ENCODE measurements at places on chromosomes 5 and 9.

GRCh38 chr9:130957451-130958203 is 18.6 kb upstream of the FIBCD1 start:
- no peak for DNase-seq

GRCh38 chr9:21835121-21835520 is 32.7 kb downstream of the MTAP start:
- DNase-seq, result no peak

GRCh38 chr5:88677943-88678769 is 204.8 kb downstream of the MEF2C start:
- DNase-seq, result no peak

DNA sequence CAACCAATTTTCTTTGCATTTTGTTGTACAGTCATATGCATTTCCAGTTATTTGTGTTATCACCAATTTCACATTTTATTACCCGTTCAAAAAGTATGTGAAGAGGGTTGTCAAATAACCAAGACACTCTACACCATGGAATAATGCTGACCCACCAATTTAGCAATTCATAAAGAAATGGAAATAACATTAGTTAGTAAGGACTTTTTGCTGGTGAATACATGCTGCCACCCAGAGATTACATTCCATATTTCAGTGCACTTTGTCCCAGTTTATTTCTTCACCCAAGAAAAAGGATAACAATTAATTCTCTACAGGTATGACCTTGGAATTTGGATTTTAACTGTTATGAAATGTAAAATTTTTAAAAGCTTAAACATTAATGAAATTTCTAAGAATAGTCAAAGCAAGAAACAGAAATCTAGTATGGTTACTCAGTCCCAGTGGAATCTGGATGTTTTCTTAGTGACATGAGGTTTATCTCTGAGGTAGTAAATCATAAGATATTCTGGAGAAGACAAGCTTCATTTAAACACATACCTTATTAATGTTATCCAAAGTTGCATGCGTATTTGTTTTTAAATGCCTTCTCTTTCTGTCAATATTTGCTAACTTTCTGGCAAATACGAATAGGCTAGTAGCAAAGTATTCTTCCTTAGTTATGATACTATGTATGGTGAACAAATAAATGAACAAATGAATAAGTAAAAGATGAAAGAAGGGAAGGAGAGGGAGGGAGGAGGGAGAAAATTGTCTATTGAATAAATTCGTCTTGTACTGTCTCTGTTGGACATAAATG is 100.6 kb downstream of the CETN3 start:
- DNase-seq, result no peak

DNA sequence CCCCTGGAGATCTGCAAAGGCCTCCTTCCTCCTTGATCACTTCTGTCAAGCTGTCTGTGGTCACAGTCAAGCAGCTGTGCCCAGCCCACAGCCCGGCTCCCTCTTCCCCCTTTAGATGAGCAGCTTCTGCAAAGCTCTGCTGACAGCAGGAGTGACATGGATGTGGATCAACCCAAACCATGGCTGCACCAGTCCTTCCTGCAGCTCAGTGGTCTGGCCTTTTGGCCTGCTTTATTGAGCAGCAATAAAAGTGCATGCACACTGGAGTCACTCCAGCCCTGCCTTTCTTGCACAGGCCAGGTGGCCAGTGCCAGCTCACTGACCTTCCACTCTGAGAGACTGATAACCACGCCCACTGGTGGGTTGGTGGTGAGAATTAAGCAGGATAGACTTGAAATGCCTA is 91.3 kb upstream of the OTULINL start:
- no peak for DNase-seq

DNA sequence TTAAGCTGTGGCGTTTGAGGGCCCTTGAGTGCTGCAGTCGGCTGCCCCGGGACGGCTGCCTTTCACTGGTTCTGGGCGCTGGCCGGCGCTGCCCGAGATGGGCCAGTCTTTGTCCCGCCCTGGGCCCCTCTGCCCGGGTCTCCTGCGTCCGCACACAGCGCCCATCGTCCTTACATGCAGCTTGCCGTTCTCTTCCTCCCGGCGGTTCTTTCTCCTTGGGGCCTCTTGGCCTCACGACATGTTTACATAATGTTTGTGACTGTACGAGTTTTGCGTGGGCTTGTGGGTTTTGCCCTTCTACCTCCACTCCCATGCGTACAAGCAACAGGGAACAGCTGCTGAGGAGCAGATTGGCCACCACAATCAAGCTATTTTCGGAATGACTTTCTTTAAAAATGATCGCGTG is 618 bp downstream of the TNPO1 start:
- no peak for DNase-seq

DNA sequence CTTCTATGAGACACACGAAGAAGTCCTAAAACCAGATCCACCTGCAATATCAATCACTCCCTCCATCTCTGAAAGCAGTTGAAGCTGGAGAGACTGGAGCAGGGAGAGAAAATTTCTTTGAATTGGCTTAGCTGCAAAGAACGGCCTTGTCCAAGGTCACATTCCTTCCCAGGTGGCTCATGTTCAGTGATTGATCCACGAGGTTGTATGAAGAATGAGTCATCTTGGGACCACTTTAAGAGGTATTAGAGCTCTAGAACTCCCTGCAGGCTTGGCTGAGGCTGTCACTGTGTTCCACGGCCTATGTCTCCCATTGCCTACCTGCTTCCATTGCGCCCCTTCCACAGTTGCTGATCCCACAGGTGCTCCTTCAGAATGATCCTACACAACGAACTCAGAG is 68.2 kb downstream of the HMHB1 start:
- DNase-seq, result no peak

- DNase-seq, result no peak
Observed at GRCh38 chr5:90613918-90614504, 55.4 kb downstream of the ADGRV1 start.

DNA sequence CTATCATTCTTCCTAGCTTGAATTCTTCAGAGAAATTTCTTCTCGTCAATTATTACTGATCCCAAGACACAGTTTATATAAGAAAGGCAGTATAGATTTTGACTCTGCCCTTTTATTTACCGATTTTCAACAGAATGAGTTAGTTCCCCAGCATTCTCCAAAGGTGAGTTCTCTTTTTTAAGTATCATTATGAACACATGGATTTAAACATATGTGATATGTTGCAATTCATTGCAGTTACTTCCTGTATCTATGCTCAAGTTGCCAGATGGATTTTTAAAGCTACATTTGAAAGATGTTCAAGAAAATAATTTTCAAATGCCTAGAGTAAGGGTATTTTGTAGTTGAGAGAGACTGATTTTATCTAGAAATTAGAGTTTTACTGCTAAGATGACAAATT is 8.4 kb downstream of the WDR41 start:
- DNase-seq, result no peak

GRCh38 chr5:112064271-112064701 is 307.3 kb upstream of the NREP start:
- DNase-seq, result no peak

DNA sequence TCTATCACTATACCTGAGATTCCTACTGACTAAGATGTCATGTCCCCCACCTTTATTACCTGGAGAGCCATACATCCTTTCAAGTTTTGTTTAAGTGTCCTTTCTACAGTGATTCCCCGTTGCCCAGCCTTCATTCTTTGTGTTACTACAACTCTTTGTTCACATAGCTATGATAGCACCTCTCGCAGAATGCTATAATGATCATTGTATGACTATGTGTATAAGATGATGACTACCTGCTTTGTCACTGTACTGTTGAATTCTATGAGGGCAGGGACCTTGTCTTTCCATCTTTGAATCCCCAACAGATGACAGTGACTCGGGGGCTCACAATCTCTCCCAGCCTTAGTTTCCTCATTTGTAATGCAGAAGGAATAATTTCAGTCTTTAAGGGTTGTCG is 361.2 kb downstream of the NPR3 start:
- DNase-seq, result no peak

DNA sequence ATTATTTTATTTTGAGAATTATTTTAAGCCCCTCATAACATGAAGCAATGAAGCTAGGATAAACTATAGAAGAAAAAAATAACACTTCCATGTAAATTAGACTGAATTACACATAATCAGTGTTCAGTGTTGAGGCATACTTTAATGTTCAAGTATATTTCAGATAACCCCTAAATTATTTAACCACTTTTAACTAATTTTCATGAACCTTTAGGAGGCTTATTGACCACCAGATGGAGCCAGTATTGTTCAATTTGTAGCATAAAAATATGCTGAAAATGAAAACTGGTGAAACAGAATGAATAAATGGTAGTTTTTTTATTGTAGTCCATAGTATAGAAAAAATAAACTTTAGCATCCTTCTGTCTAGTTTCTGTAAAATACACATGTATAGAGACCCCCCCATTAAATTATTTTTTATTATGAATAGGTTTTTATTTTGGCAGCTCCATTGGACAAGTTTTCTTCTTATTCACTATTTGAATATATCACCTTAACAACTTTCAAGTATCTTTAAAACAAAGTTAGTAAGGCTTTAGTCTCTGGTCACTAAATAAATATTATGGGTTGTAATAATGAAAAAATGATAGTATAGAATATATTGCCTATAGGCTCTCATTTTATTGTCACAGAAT is 190.1 kb downstream of the CWC27 start:
- DNase-seq, result no peak

DNA sequence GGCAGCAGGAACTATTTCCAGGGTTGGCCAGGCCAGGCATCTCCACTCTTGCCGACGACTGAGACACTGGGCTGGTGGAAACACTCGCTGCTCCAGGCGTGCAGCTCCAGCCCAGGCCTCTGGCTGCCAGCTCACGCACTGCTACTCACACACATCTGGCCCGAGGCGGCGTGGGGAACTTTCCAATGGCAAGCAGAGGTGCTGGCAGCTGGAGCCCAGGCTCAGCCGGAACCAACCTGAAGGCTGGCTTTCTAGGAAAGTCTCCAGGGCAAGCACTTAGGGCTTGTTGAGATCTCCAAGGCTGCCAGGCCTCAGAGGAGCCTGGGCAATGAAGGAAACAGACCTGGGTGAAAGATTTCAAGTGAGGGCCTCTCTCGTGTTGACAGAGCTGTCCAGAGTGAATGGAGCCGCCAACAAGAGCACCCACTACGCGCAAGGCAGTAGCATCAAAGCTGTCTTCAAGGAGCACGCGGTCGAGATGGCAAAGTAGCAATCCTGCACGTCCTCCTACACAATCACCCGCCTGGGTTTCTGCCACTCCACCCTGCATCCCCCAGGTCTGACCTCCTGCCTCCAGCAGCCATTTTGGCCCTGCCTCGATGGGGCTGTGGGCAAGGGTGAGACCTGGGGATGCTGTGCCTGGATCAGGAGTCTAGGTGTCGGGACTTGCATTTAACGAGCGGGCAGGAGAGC is 14.4 kb downstream of the SH3PXD2B start:
- no peak for DNase-seq

- DNase-seq, result no peak
Observed at GRCh38 chr5:16619136-16619535, 2.3 kb upstream of the RETREG1 start.

DNA sequence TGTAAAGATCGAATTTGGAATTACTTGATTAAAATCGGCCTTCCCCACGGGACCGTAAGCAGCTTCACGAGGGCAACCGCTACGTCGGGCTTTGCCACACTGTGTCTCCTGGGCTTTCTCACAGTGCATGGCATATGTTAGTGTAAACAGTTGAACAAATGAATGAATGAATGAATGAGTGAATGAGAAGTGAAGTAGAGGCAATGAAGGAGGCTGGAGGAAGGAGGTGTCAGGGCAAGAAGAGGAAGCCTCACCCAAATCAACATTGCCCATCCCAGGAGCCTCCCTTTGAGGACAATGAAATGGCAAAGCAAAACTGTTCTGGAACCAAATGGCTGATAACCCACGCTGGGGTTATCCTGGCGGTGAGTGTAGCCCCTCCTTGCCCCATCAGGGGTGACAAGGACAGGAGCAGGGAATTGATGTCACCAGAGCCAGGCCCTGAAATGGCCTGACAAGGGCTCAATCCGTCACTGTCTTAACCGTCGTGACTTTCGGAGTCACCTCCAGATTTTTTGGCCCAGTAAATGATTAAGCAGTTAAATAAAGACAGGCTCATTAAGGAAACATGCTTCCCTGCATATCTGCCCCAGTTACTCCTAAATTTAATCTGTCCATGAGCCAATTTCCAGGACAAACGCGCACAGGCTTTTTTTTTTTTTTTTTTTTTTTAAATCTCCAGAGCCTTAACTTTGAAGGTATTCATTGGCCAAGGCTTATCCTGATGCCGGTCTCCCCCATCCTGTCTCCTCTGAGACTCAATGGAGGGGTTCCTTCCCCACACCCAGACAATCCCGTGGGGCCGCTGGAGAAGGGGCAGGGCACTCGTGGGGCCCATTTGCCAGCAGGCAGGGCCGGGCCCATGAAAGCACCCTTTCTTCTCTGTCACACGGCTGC is 88.4 kb upstream of the BOD1 start:
- no peak for DNase-seq

DNA sequence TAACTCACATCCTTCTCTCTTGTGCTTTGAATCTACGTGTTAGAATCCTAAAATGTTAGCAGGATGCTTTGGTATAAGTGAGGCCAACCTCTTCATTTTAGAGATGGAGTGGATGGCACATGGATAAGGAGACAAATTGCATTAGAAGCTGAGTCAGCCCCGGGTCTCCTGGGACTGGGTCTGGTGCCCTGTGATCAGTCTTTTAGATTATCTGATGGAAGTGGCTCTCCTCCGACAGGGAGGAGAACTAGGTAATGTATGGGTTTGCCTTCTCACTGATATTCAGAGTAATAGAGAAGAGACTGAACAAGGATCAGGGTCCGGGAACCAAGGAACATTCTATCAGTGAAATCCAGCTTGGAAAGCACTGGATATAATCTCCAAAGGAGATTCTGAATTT is 74.9 kb upstream of the TNFSF8 start:
- no peak for DNase-seq

DNA sequence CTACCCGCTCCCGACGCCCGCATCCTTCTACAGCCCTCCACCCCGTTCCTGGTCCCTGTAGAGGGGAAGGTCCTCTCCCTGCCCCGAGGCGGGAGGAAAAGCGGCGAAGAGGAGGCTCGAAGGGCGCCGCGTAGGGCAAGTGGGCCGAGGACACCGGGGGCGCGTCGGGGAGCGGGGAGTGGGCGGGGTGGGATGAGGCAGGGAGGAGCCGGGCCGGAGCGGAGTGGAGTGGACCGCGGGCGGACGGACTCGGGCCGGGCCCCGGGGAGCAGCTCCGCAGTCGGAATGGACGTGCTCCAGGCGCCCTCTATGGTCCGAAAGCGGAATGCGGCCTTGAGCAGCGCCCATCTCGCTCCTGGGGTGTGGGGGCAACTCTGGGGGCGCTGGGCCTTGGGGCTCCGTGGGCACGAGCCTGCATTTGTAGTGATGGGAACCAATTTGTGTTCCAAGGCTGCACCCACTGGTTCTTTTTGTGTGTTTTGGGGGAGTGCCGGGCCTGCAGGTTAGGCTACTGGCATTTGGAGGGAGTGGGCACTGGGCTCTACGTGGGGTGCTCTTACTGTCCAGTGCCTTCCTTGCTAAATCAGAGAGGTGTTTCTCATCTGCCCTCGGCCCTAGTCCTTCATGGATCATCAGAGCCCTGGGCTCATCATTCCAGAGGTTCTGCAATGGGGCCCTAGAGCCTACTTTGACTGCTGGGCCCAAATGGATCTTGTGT is 7.3 kb downstream of the IRX1 start:
- DNase-seq, result peak; percentile 34

DNA sequence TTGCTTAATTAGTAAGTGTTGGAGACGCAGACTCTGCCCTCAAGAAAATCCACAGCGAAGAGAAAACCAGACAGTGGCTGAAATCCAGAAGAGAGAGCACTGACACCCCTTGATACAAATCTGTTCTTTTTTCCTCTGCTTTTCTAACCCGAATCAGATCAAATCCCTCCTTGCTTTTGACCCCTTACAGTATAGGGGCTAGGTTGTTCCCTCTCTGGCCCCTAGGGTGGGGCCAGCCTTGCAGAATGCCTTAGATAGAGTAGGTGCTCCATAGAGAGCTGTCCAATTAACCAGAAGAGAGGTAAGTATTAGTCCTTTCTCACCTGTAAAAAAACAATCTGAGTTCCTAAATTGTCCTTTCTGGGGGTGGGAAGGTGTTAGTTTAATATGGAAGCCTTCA is 10.1 kb downstream of the C1QTNF2 start:
- DNase-seq, result no peak

Data from activated naive CD8-positive, alpha-beta T cell treated with anti-CD3 and anti-CD28 coated beads, Interleukin-2, amount 10 ng/mL, durations not matched to agents 7 days and 5 days (primary cell).